Activated T-helper 1 cell treated with anti-CD3 and anti-CD28 coated beads, Interleukin-12 subunit alpha, Interleukin-12 subunit beta, Interleukin-2, Interleukin-4 antibody, amounts not matched to agents 30 ng/mL and 10 ng/mL and 1 ng/mL, durations not matched to agents 14 hours and 24 hours and 36 hours (primary cell): ENCODE measurements at places on chromosomes 7 and 10. TPM values are rescaled to one million over a fixed set of nuclear protein-coding genes. Genes with fewer than 3 reads are reported as not detected.

Gene GJD4
- total RNA-seq = not detected in 2 replicates

Gene ZNF789
- 19.6 and 22.4 TPM in 2 replicates for total RNA-seq

Gene ZC3HAV1L
- total RNA-seq = 29.6 and 31.5 TPM in 2 replicates

Gene KCP
- total RNA-seq = not detected in 2 replicates

Gene ACSM6
- total RNA-seq = not detected in 2 replicates

Gene ANKRD30A
- total RNA-seq = not detected in 2 replicates

Gene TECPR1
- total RNA-seq = 49.1 and 53.6 TPM in 2 replicates

Gene TAS2R5
- 0.67 and 0.98 TPM in 2 replicates for total RNA-seq

Gene GTF2IRD2
- 8.5 and 8.6 TPM in 2 replicates for total RNA-seq

Gene CYP2E1
- total RNA-seq = 0.52 TPM in 1 of 2 replicates, not detected in the other

Gene LDB3
- total RNA-seq = 0.10 TPM in 1 of 2 replicates, not detected in the other

- no peak for DNase-seq
These were observed 21.8 kb downstream of the NT5C2 start for GRCh38 chr10:103171278-103171677.

DNA sequence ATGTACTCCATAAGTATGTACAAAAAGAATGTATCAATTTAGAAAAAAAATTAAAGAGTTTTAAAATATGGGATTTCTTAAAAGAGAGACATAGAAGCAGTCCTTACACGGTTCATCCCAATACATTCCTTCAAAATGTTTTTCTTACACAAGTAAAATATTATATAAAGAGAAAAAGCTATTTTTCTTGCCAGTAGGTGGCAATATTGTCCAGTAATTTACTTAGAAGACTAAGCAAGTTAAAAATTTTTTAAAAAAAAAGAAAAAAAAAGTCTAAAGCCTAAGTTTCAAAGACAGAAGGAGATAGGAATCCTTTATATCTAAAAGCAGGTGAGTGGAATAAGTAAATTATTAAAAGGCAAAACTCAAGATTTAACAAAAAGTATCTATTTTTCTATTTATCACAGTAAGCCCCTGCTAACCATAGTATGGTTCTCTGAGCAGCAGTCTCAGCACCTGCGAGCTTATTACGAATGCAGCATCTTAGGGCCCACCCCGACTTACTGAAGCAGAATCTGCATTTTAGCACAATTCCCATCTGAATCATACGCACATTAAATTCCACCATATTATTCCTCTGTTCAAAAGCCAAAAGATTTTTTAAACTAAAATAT is 240.6 kb downstream of the DGKI start:
- no peak for DNase-seq

GRCh38 chr7:31785101-31785500 is 98.1 kb downstream of the PPP1R17 start:
- DNase-seq = no peak

DNA sequence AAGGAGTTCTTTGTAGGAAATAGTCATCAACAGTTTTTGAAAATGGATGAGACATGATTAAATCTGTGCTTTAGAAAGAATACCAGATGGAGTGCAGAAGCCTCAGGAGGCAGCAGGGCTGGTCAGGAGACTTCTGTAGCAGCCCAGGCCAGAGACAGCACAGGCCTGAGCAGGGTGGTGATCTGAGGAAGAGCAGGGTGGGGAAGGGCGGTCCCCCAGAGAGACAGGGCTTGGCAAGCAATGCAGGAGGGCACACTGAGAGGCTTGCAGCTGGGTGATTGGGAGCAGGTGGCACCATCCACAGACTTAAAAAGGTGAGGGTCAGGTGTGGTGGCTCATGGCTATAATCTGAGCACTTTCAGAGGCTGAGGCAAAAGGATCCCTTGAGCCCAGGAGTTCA is 4.3 kb upstream of the SMKR1 start:
- no peak for DNase-seq

DNA sequence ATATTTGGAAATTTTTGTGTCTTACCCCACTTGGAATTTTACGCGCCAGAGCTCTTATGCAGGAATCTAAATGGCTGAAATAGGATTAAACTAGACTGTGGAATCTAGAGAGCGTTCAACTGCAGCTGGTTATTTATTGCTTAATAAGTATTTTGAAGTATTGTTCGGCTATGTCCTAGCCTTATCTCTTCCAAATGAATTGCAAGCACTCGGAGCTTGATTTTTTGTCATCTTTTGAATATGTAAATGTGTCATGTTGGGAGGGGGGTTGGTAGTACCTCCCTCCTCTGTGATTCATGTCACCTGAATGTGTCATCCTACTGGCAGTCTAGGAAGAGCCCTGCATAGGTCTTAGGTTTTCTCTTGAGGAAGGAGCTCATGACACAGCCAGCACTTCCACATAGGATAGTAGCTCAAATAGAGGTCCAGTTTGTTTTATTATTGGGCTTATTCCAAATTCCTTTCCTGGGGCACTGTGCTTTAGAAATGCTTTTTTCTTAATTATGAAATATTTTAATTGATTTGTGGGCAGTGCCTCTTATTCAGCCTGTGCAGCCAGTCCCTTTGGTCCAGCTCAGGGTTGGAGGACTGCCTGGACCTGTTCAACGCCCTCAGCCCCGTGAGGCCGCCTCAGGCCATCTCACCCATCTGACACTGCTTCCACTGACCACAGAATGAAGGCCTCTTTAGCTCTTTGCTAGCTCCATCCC is 22.5 kb upstream of the TRIL start:
- DNase-seq = no peak

- DNase-seq = no peak
These were observed 43.7 kb downstream of the HIF1AN start for GRCh38 chr10:100579261-100580090.

GRCh38 chr7:77349141-77349540 is 67.0 kb downstream of the GSAP start:
- DNase-seq = no peak

- no peak for DNase-seq
These were observed 364.2 kb downstream of the GLRX3 start for GRCh38 chr10:130500261-130501000.

DNA sequence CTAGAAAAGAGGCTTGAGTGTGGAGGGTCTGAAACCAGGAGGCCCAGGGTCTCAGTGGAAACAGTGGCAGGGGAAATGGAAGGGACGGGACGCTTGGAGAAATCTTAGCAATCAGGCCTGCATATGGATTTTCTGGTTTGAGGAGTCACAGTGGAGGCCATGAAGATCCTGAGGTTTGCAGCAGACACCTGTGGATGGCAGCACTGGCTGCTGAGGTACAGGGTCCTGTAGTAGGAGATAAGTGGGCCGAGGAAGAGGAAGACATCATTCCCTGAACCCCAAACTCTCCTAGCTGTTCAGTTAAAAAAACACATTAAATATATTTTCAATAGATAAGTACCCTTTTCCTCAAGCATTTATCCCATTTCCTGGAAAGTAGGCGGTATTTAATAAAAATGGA is 208.8 kb upstream of the IGFBP3 start:
- DNase-seq = no peak

DNA sequence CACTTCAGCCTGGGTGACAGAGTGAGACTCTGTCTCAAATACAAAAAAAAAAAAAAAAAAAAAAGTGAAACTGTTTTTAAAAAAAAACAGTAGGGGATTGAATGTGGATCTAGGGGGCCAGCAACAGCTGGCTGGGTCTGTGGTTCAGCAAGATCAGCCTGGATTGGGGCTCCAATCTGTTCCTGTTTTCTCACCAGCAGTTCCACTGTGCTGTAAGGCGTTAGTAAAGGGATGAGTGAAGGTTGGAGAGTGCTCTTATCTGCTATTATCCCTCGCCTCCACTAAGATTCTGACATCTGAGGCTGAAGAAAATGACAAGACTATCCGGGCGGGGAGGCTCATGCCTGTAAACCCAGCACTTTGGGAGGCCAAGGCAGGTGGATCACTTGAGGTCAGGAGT is 41.6 kb upstream of the GTF2IRD1 start:
- no peak for DNase-seq

GRCh38 chr7:7385421-7385820 is 150.3 kb downstream of the COL28A1 start:
- no peak for DNase-seq

DNA sequence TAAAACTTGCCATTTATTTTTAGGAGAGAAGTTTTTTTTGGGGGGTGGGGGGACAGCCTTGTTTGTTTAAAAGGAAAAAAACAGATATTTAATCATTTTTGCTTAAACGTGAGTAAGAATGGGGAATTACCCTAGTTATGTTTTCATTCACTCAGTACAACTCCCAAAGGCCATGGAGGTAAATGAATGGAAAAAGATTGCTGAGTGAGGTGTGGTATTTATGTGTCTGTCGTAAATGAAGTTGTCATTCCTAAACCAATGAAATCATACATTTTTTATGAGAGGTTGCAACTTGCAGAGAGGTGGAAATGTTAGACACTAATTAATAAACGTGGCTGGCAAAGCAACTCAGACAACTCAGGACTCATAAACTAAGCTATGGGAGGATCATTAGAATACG is 218.1 kb downstream of the CELF2 start:
- DNase-seq = no peak

- DNase-seq = no peak
These were observed 230.6 kb upstream of the KIAA1217 start for GRCh38 chr10:23978317-23978716.

DNA sequence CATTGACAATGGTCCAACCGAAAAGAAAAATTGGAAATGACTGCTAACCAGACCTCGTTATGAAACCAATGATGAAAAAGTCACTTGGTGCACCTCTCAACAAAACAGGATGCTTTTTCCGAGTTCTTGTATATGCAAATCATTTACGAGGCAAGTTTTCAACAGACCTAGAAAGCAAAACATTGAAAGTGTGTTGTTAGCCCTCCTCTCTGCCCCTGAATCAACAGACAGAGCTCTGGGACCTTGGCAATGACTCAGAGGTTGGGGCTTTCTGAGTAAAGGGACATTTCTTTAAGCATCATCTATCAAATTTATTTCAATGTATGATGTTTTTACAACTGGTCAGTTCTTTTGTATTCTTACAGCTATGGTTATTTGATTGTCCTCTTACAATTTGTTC is 16.3 kb upstream of the DKK1 start:
- DNase-seq = no peak

- no peak for DNase-seq
These were observed 70.0 kb upstream of the PCBD1 start for GRCh38 chr10:70958396-70958795.

GRCh38 chr10:12927896-12928295 is 73.6 kb downstream of the CCDC3 start:
- no peak for DNase-seq

DNA sequence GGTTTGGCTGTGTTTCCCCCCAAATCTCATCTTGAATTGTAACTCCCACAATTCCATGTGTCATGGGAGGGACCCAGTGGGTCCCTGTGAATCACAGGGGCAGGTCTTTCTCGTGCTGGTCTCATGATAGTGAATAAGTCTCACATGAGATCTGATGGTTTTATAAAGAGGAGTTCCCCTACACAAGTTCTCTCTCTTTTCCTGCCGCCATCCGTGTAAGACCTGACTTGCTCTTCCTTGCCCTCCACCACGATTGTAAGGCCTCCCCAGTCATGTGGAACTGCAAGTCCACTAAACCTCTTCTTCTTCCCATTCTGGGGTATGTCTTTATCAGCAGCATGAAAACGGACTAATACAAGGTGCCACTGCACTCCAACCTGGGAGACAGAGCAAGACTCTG is 329.2 kb downstream of the TNS3 start:
- no peak for DNase-seq

DNA sequence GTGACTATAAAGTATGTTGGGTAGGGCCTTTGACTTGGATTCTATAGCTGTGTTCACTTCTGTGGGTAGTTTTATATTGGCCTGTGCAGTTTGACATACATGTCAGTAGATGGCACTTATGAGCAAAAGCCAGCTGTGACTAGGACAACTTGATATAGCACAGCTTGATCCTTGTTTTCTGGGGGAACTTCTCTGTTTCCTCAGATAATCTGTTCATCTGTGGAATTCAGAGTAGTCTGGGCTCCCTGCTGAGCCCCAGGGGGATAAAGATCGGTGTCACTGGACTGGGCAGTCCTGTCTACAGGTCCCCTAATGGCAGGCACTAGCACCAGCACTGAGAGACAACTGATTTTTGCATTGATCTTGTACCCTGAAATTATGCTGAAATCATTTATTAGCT is 25.4 kb downstream of the CYP2C9 start:
- DNase-seq = no peak

DNA sequence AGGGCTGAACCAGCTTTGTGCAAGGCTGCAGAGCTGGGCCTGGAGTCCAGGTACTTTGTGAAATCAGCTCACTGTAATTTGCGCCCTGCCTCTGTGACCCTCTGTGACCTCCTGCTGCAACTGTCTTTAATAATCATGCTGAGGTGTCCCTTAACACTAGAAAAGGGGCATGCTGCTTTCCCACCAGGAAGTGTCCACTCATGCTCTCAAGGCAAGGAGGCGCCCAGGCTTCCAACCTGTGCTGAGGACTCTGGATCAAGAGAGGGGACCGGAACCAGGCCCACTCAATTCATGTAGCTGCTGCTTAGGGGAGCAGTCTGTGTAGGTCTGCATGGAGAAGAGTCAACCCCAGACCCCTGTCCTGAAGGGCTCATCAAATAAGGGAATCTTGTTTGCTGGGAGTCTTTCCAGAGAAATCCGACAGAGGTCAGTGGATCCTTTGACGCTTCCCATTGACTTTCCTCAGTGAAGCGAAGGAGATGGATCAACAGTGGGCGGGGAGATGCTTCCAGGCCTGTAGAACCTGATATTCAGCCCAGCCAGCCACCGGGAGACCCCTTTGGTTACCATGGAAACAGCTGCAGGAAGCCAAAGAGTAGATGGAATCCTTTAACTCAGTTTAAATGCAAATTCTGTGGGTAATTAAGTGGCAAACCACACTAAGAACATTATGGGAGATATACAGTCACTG is 945.9 kb downstream of the GRID1 start:
- DNase-seq = no peak

- no peak for DNase-seq
These were observed 34.7 kb downstream of the ALOX5 start for GRCh38 chr10:45408421-45409319.

GRCh38 chr10:14459665-14460064 is 128.9 kb upstream of the FRMD4A start:
- DNase-seq = no peak

GRCh38 chr7:105691680-105692564 is 110.6 kb upstream of the EFCAB10 start:
- DNase-seq = no peak

GRCh38 chr7:101913851-101914250 is 96.4 kb downstream of the CUX1 start:
- no peak for DNase-seq

- DNase-seq = no peak
These were observed 20.0 kb upstream of the GATA3 start for GRCh38 chr10:8034466-8035005.

DNA sequence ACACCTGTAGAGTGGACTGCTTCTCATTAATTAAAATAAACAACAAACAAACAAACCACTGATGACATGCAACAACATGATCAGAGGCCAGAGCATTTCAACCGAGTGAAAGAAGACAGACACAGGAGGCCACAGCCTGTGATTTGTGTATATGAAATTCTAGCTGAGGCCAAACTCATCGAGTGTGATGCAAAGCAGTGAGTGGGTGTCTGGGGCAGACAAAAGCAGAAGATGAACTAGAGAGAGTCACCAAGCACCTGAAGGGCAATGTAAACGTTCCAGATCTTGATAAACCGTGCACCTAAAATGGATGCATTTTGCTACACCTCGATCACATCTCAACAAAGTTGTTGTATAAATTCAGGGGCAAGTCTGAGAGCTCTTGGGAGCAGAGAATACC is 108.4 kb downstream of the KLF6 start:
- no peak for DNase-seq

GRCh38 chr7:70711452-70711851 is 420.5 kb upstream of the GALNT17 start:
- no peak for DNase-seq

- DNase-seq = no peak
These were observed 16.7 kb upstream of the HMX3 start for GRCh38 chr10:123119081-123119480.
